ENCODE measurements at places on chromosomes 7 and 10.

DNA sequence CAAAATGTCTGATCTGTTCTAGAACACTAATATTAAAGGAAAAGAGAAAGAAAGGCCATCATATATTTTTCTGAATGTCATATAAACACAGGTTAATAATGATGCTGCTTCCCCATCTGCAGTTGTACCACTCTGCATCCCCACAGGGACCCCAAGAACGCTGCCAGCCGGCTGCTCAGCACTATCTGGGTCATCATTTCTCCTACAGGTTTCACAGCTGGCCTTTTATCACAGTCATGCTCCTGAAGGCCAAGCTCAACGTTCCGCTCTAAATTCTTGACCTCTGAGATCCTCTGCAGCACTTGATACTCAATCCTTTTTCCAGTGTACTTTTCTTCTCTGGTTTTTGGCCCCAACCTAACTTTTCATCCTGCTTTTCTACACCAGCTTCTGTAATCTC, 4.8 kb downstream of the IDI1 start:
- DNase-seq: no peak

GRCh38 chr7:10429511-10429910, 544.2 kb upstream of the PHF14 start:
- DNase-seq: no peak

DNA sequence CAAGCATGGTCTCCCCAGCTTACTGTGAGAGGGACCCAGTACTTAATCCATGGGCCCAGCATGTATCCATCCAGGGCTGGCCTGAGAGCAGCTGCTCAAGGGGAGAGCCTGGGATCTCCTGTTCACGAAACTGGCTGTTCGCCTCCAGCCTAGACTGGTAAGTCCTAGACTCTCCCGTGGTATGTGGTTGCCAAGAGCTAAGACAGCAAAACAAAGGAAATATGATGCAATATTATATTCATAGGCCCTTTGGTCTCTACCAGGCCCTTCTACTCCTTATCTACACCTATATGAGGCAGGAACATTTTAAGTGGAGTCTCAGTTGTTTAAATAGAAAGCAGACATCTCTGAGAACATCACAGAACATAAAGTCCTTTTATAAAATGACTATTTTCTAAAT, 28.9 kb upstream of the STK17A start:
- DNase-seq: no peak

- no peak for DNase-seq
Measured at GRCh38 chr10:62333135-62333889, 40.9 kb upstream of the ZNF365 start.

GRCh38 chr7:146090023-146090645, 26.5 kb upstream of the CNTNAP2 start:
- DNase-seq: no peak

Measured in stimulated activated CD8-positive, alpha-beta memory T cell treated with anti-CD3 and anti-CD28 coated beads, Interleukin-15, amount 100 ng/mL, for 24 hours (primary cell).